ENCODE measurements at places on chromosomes 11 and 22.
A peak's percentile ranks its signal among the peaks of the same experiment; 100 is the strongest.

DNA sequence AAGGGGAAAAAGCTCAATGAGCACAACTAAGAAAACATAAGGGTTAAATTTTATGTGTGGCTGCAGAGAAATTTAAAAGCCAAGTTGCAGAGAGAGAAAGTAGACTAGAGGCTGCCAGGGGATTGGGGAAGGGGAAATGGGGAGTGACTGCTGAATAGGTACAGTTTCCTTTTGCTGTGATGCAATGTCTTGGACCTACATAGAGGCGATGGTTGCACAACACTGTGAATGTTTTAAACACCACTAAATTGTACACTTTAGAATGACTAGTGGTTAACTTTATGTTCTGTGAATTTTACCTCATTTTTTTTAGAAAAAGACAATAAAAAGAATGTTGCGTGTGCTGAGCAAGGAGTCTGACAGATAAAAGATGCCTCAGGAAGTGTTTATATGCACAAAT, 36.5 kb downstream of the TENM4 start:
- peak; percentile 82 for DNase-seq

DNA sequence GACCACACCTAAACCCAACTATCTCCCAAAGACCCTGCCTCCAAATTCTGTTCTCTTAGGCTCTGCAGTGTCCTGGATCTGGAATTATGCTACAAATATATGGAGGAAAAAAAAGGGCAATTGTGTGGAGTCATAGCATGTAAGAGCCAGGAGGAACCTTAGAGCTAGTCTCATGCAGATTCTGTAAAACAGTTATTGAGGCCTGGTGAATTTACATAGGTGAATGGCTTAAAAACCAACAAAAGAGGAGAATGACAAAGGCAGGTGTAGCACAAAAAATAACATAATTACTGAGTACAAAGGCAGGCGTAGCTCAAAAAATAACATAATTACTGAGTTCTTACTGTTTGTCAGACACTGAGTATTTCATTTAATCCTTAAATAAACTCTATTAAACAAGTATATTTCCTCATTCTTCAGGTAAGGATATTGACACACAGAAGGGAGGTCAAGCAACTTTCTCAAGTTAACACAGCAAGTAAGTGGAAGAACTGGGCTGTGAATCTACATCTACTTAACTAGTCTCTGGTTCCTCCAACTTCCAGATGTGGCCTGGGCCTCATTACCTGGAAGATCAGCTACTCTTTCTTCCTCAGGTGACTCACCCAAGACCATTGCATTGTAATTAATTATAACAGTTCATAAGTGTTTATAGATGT, 938.9 kb upstream of the TENM4 start:
- DNase-seq = no peak

DNA sequence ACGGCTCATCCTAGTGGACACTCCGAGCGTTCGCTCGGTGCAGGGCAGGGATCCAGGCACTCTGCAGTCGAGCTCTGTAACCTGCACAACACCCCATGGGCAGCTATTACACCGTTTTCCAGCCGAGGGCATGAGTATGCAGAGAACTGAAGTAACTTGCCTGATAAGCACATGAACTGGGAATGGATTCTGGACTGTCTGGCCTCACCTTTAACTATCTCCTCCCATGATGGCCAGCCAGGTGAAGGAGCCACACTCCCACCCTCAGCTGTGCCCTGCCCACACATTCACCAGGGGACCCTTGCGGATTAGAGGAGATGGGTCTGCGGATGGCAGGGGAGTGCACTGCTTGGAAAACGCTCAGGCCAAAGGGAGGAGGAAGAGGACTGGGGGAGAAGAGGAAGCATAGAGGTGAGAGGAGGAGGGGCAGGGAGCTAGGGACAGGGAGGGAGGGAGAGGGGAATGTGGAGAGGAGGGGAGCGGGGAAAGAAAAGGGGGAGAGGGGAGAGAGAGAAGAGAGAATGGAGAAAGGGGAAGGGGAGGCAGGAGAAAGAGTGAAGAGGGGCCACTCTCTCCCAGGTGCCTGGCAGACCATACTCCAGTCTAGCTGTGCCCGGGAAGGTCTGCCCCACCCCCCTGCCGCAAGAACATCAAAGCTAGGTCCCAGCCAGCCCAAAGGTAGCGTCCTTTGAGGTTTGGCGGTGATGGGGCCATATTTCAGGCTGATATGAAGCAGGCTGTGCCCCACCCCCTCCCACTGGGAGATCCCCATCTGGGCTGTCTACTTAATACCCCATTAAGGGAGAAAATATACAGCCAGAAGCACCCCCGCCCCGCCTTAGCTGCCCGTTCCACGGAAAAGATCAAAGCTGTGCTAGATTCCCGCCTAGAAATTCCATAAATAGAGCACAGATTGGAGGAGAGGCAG, 33.2 kb upstream of the TCF20 start:
- DNase-seq = no peak

- DNase-seq = no peak
These were observed 7.8 kb downstream of the FTH1 start for GRCh38 chr11:61959678-61960077.

DNA sequence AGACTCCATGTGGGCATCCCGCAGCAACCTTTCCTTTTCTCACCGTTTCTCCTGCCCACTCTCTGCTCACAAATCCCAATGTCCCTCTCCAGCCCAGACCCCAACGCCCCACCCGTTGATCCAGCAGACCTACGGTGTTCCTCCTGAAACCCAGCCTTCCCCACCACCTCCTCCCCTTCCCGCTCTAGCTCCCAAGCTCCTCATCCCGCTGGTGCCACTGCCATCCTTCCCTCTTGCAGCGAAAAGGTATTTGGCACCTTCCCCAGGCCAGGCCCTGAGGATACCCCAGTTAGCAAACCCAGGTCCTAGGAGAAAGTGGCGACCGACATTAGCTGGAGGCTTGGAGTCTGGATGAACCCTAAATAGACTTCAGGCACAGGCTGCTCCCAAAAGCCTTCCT, 84.0 kb upstream of the RTL6 start:
- no peak for DNase-seq

DNA sequence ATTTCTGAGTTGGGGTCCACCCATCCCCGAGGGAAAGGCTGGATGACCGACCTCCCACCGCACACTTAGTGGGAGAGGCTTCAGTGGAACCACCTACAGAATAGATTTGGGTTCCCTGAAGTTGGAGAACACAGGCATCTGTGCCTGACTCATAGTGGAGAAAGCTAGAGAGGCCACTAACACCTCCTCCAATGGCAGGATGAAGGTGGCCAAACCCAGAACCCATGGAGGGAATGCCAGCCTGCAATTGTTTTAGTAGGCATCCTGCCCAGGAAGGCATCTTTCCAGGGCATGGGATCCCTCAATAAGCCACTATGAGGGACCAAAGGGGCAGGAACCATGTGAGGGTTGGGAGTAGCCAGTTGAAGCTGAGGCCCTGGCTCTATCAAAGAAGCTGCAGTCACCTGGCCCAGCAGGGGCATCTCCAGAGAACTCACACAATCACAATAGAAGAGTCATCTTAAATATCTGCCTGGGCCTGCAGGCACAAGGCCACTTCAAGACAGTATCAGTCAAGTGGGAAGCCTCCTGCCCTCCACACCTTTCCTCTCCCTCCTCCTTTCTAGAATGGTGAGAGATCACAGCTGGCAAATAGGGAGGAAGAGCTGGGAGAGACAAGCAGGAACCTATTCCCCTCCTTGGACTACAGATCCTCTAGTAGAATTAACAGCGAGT, 124.1 kb upstream of the CSNK2A3 start:
- no peak for DNase-seq

DNA sequence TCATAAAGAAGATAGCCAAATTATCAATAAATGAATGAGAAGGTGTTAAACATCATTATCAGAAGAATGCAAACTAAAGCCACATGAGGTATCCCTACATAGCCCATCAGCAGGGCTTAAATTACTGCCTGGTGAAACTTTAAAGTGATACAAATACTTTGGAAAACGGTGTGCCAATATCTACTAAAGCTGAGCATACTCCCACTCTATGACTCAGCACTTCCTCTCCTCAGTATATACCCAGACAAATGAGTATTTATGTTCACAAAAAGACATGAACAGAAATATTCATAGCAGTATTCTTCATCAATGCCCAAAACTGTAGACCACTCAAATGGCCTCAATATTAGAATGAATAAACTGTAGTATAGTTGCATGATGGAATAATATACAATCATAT, 284.6 kb upstream of the ZC3H12C start:
- peak; percentile 76 for DNase-seq

- peak; percentile 23 for DNase-seq
These were observed 104.9 kb downstream of the ADAMTS15 start for GRCh38 chr11:130553306-130553705.

GRCh38 chr11:107849790-107850189, 8.8 kb downstream of the SLC35F2 start:
- no peak for DNase-seq

DNA sequence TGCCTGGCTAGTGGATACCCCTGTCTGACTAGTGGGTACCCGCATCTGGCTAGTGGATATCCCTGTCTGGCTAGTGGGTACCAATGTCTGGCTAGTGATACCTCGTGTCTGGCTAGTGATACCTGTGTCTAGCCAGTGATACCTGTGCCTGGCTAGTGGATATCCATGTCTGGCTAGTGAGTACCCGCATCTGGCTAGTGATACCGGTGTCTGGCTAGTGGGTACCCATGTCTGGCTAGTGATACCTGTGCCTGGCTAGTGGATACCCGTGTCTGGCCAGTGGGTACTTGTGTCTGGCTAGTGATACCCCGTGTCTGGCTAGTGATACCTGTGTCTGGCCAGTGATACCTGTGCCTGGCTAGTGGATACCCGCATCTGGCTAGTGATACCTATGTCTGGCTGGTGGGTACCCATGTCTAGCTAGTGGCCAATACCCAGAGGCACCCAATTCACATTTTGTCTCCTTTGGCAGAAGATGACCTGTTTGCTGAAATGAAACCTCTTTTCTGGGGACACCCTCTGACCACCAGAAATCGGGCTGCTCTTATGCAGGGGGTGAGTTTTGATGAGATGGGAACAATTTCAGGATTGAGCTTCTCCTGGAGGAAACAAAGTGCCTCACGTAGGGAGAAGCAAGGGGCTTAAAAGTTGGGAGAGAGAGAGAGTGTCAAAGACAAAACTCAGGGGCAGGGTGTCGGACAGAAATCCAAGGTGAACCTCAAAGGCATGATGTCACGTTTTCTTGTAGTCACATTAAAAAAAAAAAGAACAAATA, 63.4 kb downstream of the SMIM38 start:
- DNase-seq = no peak

- no peak for DNase-seq
These were observed 20.1 kb downstream of the SERPIND1 start for GRCh38 chr22:20793748-20794649.

GRCh38 chr22:40463017-40463631, 92.7 kb downstream of the SGSM3 start:
- DNase-seq = no peak

DNA sequence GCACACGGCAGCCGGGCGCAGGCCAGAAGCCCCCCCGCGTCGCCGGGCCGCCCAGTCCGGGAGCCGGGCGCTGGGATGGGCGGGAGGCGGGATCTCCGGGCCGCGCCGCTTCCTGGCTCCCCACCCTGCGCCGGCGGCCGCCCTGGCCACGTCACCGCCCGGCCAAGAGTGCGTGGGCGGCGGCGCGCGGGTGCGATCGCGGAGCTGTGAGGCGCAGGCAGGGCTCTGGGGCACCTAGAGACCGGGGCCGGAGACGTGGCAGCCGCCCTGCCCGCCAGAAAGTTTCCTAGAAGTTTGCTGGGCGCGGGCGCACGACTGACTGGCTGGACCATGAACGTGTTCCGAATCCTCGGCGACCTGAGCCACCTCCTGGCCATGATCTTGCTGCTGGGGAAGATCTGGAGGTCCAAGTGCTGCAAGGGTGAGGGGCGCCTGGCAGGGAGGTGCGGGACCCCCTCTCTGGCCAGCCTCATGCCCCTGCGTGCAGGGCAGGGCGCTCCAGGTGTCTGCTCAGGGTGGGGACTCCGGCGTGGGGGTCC, at the start of gene KDELR3:
Gene KDELR3, plus strand, starts transcription at position 193 of the 539 bp plus-strand sequence. Its CDS starts 138 bp downstream, at position 331.
- peak; percentile 74 for DNase-seq

- no peak for DNase-seq
These were observed 664 bp downstream of the DDB2 start for GRCh38 chr11:47215366-47215910.

- no peak for DNase-seq
These were observed 301 bp upstream of the PTPRCAP start for GRCh38 chr11:67437809-67438157.

DNA sequence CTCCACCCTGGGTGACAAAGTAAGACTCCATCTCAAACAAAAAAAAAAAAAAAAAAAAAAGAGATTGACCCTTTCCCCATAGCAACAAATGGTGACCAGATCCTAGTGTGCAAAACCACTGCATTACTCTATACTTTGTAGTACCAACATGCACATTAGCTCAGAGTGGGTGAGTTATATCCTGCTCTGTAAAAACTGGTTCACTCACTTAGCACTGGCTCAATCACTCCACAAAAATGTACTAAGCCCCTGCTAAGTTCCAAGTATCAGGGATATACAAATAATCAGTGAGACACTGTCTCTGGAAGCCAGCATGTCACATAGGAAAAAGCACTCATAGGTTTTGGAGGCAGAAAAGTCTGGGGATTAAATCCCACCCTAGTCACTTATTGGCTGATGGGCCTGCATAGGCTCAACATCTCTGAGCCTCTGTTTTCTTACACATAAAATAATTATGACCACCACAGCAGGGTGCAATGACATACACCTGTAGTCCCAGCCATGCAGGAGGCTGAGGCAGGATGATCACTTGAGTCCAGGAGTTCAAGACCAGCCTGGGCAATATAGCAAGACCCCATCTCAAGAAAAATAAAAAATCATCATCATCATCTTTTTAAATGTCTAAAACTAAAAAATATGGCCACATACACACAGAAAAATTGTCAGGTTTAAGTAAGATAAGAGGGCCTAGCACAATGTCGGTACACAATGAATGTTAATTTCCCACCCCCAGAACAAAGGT, 11.9 kb downstream of the FAM168A start:
- DNase-seq = no peak

DNA sequence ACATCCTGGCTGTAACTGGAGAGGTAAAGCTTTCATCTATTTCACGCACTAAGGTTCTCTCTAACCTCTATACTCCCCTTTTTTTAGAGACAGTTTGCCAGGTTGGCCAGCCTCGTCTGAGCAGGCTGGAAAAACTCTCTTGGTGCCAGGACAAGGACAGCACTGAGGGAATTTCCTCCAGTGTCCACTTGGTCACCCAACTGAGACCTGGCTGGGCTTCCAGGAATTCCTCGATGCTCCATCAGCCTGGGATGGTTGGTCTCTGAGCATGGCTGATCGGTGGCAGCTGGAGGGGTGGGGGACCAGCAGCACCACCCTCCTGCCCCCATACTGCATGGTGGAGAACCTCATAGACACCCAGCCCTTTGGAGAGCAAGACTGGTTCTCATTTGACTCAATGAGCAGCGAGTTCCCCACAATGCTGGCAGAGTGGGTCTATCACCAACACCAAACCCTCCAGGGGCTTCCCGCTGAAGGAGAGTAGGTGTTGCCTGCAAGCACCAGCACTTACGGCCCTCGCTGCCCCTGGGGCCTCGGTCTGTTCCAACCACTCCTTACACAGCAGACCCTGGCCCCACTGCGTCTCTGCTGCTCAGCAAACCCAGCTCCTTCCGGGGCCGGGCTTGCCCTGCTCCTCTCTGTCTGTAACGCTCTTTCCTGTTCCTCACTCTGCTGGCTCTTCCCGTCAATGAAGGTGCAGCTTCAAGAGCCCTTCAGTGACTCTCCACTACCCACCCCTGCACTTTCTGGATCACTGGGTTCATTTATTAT, 122.2 kb downstream of the ST3GAL4 start:
- no peak for DNase-seq

Data from fibroblast of pulmonary artery (primary cell).